ENCODE measurements at places on chromosomes 11 and 22.

DNA sequence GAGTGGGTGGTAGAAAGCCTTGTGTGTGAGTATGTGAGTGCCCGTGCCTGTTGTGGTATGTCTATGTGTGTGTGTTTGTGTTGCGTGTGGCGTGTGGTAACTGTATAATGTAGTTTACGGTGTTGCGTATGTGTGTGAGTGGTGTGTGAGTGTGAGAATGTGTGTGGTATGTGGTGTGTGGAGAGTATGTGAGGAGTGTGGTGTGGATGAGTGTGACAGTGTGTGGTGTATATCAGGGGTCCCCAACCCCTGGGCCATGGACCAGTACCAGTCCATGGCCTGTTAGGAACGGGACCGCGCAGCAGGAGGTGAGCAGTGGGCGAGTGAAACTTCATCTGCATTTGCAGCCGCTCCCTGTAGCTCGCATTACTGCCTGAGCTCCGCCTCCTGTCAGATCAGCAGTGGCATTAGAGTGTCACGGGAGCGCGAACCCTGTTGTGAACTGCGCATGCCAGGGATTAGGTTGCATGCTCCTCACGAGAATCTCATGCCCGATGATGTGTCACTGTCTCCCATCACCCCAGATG is 5.7 kb downstream of the UPK3A start:
- DNase-seq: peak; percentile 88

GRCh38 chr11:78000193-78000592 is 5.7 kb upstream of the INTS4 start:
- DNase-seq: peak; percentile 84

- DNase-seq: peak; percentile 79
Observed at GRCh38 chr11:65077451-65077850, 6.4 kb downstream of the CDCA5 start.

DNA sequence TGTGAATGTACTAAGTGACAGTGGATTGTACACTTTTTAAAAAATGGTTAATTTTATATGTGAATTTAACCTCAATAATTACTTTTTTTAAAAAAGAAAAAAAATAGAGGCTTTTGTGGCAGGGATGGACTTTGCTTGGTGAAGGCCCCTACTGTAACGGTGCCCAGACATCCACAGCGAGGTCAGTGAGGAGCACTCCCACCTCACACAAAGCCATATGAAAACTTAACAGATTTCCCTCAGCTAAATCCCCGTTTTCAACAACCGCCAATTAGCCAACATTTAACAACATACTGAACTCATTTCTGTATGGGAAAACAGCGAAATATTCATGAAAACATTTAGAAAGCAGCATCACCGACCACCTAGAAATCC is 642 bp upstream of the C11orf58 start:
- DNase-seq: no peak

- peak; percentile 46 for DNase-seq
Observed at GRCh38 chr22:38872831-38873248, 824 bp upstream of the CBX6 start.

GRCh38 chr11:107991868-107992414 is 16.8 kb upstream of the CUL5 start:
- peak; percentile 13 for DNase-seq

- DNase-seq: no peak
Observed at GRCh38 chr11:64176751-64177150, 9.2 kb upstream of the STIP1 start.

GRCh38 chr22:38327805-38328204 is 10.6 kb upstream of the CSNK1E start:
- no peak for DNase-seq

DNA sequence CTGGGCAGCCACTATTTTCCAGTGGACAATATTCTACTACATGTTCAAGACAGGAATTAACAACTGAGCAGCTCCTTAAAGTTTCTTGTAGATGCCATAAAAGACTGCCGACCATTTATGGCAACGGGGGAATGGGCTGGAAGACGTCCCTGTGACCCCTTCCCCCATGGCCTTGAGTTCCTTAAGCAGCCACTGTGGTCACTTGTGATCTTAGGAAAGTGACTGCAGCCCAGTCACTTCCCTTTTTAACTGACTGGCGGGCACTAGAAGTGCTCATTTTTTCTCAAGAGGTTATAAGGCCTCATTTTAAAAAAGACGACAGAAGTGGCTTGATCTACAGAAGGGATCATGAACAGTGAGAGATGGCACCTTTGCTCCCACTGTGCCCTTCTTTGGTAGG is 153.2 kb upstream of the NARS2 start:
- DNase-seq: no peak

DNA sequence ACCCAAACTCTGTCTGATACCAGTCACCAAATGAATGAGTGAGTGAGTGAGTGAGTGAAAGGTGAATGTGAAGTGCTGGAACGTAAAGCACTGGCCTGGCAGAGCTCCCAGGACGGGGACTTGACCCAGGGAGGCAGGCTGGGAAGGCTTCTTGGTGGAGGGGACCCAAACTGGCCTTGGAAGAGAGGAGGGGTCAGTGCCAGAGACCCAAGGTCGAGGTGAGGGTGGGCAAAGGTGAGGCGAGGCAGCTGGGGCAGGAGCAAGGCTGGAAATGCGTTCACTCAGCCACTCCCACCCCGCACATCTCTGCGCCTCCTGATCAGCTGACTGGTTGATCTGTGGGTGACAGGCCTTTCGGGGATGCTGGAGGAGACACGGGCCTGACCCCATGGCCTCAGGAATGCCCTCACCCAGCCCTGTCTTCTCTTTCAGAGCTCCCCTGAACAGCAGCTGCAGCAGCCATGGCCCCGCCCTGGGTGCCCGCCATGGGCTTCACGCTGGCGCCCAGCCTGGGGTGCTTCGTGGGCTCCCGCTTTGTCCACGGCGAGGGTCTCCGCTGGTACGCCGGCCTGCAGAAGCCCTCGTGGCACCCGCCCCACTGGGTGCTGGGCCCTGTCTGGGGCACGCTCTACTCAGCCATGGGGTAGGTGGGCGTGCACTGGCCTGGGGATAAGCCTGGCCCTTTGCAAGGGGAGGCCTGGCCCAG is 7.6 kb downstream of the TSPO start:
- no peak for DNase-seq

DNA sequence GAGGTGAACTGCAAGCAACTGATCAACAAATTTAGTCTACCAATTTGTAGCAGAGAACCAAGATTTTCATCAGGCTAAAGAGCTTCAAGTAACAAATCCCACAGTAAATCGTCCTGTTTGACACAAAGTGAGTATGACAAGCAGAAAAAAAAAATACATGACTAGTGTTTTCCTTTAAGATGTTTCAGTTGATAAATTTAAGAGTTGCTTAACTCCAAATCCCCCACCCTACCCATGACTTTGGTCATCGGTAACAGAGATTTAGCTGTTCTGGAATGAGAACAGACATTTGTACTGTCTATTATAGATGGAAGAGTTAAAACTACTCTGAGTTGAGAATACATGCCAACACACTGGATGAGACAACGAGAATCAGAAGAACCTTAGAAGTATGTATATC is 165.0 kb upstream of the MTMR2 start:
- DNase-seq: no peak

DNA sequence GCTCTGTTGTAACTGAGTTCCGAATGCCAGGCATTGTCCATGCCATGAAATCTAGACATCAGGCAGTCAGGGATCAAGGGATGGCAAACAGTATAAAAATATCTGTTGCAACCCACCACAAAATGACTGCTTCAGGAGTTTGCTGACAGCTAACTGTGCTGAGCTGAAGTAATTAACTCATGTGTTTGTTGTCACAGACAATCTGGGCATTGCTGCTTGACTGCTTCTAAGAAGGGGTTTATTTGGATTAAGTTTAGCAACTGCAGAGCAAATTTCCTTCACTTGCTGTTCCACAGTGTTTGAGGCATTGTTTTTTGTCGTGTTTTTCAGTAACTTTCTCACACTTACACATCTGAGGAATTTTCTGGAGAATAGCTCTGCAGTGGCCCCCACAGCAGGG is 30.4 kb downstream of the BSX start:
- DNase-seq: peak; percentile 12

- no peak for DNase-seq
Observed at GRCh38 chr11:62567018-62567633, 6.6 kb downstream of the EEF1G start.

GRCh38 chr11:1889224-1889930 is 2.3 kb downstream of the PRR33 start:
- DNase-seq: no peak

GRCh38 chr11:128412847-128413791 is 174.2 kb downstream of the ETS1 start:
- DNase-seq: no peak

DNA sequence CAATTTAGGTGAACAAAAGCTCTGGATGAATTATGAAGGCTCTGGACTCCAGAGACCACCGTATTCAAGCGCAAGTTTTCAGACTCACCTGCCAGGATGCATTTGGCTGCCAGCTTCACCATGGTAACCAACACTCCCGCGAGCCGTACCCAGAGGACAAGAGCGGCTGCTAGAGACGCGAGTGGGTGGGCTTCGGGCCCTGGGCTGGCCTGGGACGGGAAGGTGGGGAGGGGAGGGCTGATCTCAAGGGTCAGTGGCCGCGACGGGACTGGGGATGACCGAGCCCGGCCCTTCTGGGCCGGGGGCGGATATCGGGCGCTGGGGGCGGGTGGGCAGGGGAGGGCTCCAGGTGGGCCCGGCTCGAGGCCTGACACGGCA is 344 bp downstream of the IFT27 start:
- peak; percentile 25 for DNase-seq

- no peak for DNase-seq
Observed at GRCh38 chr11:61700212-61700611, 20.0 kb downstream of the DAGLA start.

GRCh38 chr11:66275396-66275795 is 2.6 kb upstream of the CNIH2 start:
- DNase-seq: no peak

- peak; percentile 0 for DNase-seq
Observed at GRCh38 chr11:29255401-29255800, 761.4 kb downstream of the KCNA4 start.

DNA sequence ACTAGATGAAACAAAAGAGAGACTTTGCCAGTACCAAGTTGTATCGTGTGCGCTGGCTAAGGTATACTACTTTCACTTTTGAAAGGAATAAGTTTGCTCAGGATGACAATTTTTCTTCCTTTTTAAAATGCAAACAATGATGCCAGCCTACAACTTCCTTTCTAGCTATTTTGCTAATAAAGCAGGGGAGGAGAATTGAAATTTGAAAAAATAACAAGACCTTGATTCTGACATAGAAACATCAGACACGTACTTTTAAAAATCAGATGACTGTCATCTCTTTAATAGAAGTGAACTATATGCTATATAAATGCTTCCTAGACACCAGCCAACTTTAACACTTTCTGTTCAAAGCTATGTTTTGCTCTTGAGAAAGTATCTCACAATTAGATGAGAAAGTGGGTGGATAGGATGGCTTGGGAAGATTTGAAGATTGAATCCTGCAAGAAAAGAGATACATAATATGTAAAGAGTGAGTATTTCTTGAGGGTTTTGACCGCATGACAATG is 41.7 kb upstream of the BLID start:
- no peak for DNase-seq

- no peak for DNase-seq
Observed at GRCh38 chr22:46070215-46070802, 80.0 kb upstream of the PPARA start.

- peak; percentile 31 for DNase-seq
Observed at GRCh38 chr11:124762624-124763155, 600 bp upstream of the ESAM start.

GRCh38 chr11:405323-405953 is 9.4 kb downstream of the SIGIRR start:
- DNase-seq: no peak

GRCh38 chr22:28254396-28254795 is 335.3 kb upstream of the PITPNB start:
- no peak for DNase-seq

- DNase-seq: peak; percentile 94
Observed at GRCh38 chr11:20010851-20011225, 149.4 kb downstream of the DBX1 start.

- DNase-seq: peak; percentile 58
Observed at GRCh38 chr11:73121692-73122091, 20.4 kb downstream of the FCHSD2 start.

GRCh38 chr22:32319861-32320406 is 37.7 kb upstream of the RFPL3 start:
- no peak for DNase-seq
